Thoracic aorta endothelial cell (primary cell): ENCODE measurements at places on chromosomes 12 and 14. TPM values are rescaled to one million over a fixed set of nuclear protein-coding genes. Genes with fewer than 3 reads are reported as not detected.

The ACTR6 gene
- 21.3 and 28.1 TPM in 2 replicates for total RNA-seq

The PTPRR gene
- total RNA-seq, result 0.86 and 2.1 TPM in 2 replicates

The KRT81 gene
- total RNA-seq, result not detected in 2 replicates

The TTC8 gene
- total RNA-seq, result 14.5 and 21.3 TPM in 2 replicates

The PLA2G1B gene
- total RNA-seq, result not detected in 2 replicates

The YLPM1 gene
- 65.0 and 70.2 TPM in 2 replicates for total RNA-seq

The NYNRIN gene
- 11.7 and 12.9 TPM in 2 replicates for total RNA-seq

The ERP27 gene
- 0.66 and 0.72 TPM in 2 replicates for total RNA-seq

The NELL2 gene
- 0.13 and 1.4 TPM in 2 replicates for total RNA-seq

The KRT80 gene
- 7.2 and 9.5 TPM in 2 replicates for total RNA-seq

The PTCSC3 gene
- total RNA-seq, result not detected in 2 replicates

The AQP6 gene
- total RNA-seq, result not detected in 2 replicates

The MUCL1 gene
- total RNA-seq, result not detected in 2 replicates

The OAS2 gene
- total RNA-seq, result 9.8 and 10.3 TPM in 2 replicates

The CD163L1 gene
- 1.2 and 7.8 TPM in 2 replicates for total RNA-seq

The SYNE3 gene
- 14.8 and 19.8 TPM in 2 replicates for total RNA-seq

The TRPV4 gene
- 0.80 and 1.7 TPM in 2 replicates for total RNA-seq

The CMA1 gene
- not detected in 2 replicates for total RNA-seq

The HOXC9 gene
- 0.22 TPM in 1 of 2 replicates, not detected in the other for total RNA-seq

The MAP1LC3B2 gene
- total RNA-seq, result 0.72 and 0.93 TPM in 2 replicates

The TGFB3 gene
- 3.6 and 4.1 TPM in 2 replicates for total RNA-seq

The SMCO2 gene
- 0.50 and 0.80 TPM in 2 replicates for total RNA-seq

The MYO1A gene
- total RNA-seq, result 0.07 TPM in 1 of 2 replicates, not detected in the other

The CACNA2D4 gene
- 0.13 and 0.43 TPM in 2 replicates for total RNA-seq

The TNS2 gene
- total RNA-seq, result 37.1 and 53.6 TPM in 2 replicates

The KCNK13 gene
- total RNA-seq, result 0.07 TPM in 1 of 2 replicates, not detected in the other

The LGR5 gene
- not detected in 2 replicates for total RNA-seq

The TMEM30B gene
- total RNA-seq, result 0.07 and 0.13 TPM in 2 replicates

The IL26 gene
- total RNA-seq, result not detected in 2 replicates

The OLR1 gene
- total RNA-seq, result not detected in 2 replicates

The BDKRB1 gene
- total RNA-seq, result not detected in 2 replicates

The FANCM gene
- total RNA-seq, result 23.0 and 23.7 TPM in 2 replicates

The TXNRD1 gene
- total RNA-seq, result 966 and 987 TPM in 2 replicates

The NUBPL gene
- 11.3 and 13.1 TPM in 2 replicates for total RNA-seq

The VPS33A gene
- 22.5 and 23.8 TPM in 2 replicates for total RNA-seq

The RAD9B gene
- total RNA-seq, result 0.36 and 1.2 TPM in 2 replicates

The TUNAR gene
- not detected in 2 replicates for total RNA-seq

The IL23A gene
- not detected in 2 replicates for total RNA-seq

The TPH2 gene
- not detected in 2 replicates for total RNA-seq

The OVCH1 gene
- under 0.01 TPM in 2 replicates for total RNA-seq

The EID3 gene
- total RNA-seq, result 35.5 and 38.6 TPM in 2 replicates

The TMEM253 gene
- not detected in 2 replicates for total RNA-seq

The TSPAN19 gene
- total RNA-seq, result not detected in 2 replicates

The RNASE4 gene
- 7.4 and 7.5 TPM in 2 replicates for total RNA-seq

The RIMBP2 gene
- total RNA-seq, result not detected in 2 replicates

The CD69 gene
- total RNA-seq, result 0.29 and 0.53 TPM in 2 replicates

The RFLNA gene
- total RNA-seq, result 5.8 and 18.9 TPM in 2 replicates

The PTPRQ gene
- under 0.01 TPM in 2 replicates for total RNA-seq

The ANGEL1 gene
- 15.4 and 15.5 TPM in 2 replicates for total RNA-seq

The OSGEP gene
- total RNA-seq, result 39.1 and 46.2 TPM in 2 replicates

The DLGAP5 gene
- total RNA-seq, result 89.0 and 149 TPM in 2 replicates

The MYF6 gene
- total RNA-seq, result 0.13 TPM in 1 of 2 replicates, not detected in the other

The RASSF8 gene
- total RNA-seq, result 80.1 and 118 TPM in 2 replicates

The OR6C2 gene
- total RNA-seq, result not detected in 2 replicates

The SLC24A4 gene
- total RNA-seq, result under 0.01 TPM in 1 of 2 replicates, not detected in the other

The SLC5A8 gene
- not detected in 2 replicates for total RNA-seq

The DIABLO gene
- total RNA-seq, result 49.3 and 62.8 TPM in 2 replicates

The CD63 gene
- total RNA-seq, result 713 and 1,112 TPM in 2 replicates
